ENCODE measurements at places on chromosomes 6 and 20.

- DNase-seq = no peak
Observed at GRCh38 chr20:36885356-36885755, 9.4 kb downstream of the TLDC2 start.

GRCh38 chr20:53708129-53708968 is 114.7 kb upstream of the ZNF217 start:
- no peak for DNase-seq

DNA sequence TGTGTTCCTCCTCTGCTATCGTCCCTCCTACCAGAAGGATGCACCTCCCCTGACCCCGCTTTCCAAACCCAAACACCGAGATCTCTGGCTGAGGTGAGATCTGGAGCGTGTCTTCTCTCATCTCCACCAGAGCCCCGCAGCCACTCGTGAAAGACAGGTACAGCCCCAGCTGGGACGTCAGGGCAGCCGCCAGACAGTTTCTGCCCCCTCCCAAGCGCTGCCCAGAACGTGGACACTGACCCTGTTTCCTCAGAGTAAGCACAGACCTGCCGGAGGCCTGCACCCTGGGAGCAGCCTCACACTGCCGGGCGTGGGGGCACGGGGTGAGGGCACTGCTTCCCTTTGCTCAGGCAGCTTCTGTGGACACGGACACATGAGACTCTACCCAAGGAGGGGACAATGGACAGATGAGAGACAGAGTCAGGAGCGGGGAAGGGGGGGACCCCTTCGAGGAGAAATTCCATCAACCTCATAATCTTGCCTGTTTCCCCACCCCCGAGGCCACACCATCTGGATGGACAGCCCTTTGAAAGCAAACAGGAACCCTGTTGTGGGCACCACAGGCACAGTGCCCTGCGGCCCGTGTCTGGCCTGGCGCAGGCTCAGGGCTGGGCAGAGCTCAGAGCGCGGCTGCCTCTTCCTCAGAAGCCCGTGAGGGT is 210.6 kb downstream of the DLL1 start:
- no peak for DNase-seq

DNA sequence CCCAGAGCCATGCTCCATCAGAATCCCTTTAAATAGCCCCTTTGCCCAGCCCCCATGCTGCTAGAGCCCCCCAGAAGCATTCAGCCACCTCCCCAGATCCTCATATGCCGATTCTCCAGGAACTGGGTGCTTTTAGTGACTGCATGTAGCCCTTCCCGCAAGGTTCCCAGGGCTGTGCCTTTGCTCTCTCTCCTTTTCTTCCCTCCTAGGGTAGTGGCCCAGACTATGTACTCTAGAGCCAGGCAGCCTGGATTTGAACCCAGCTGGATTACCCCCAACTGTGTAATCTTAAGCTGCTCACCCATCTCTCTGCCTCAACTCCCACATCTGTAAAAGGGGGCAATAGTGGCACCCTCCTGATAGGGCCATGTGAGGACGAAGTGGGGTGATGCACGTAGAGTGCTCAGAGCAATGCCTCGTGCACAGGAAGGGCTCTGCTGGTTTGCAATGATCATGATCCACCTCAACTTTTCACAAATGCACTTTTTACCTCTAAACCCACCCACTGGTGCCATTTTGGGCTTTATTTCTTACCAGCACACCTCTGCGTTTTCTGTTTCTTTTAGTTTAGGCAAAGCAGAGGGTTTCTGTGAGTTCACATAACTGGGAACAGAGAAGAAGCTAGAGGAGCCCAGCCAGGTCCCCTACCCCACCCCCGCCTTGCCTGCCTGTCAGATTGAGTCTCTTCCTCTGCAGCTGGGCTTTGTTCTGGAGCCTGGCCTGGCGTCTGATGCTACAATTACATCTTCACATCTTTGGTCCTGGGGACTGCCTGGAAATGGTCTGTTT is 396.5 kb downstream of the RNGTT start:
- DNase-seq = no peak

- peak; percentile 10 for DNase-seq
Observed at GRCh38 chr6:30357678-30358540, 13.0 kb downstream of the RPP21 start.

GRCh38 chr20:36998652-36999051 is 47.1 kb upstream of the SAMHD1 start:
- DNase-seq = no peak

DNA sequence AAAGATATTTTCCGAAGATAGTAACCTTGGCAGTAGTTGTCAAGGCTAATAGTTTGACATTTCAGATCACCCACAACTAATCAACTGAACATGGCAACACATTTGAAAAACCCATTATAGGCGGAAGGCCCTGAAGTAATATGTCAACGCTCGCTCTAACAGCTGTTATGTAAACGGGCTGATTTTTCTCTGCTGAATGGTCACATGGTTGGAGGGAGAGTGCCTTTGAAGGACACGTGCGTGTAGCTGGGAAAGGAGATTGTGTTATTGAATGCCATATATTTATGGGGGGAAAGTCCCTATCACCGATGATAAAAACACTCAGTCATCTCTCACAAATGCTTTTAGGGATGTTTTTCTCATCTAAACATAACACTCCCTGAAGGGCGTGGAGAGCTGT is 160.0 kb upstream of the RALGAPA2 start:
- DNase-seq = no peak

GRCh38 chr6:127120023-127120786 is 1.7 kb downstream of the RSPO3 start:
- DNase-seq = no peak

- DNase-seq = no peak
Observed at GRCh38 chr6:168884050-168884645, 369.5 kb downstream of the THBS2 start.

DNA sequence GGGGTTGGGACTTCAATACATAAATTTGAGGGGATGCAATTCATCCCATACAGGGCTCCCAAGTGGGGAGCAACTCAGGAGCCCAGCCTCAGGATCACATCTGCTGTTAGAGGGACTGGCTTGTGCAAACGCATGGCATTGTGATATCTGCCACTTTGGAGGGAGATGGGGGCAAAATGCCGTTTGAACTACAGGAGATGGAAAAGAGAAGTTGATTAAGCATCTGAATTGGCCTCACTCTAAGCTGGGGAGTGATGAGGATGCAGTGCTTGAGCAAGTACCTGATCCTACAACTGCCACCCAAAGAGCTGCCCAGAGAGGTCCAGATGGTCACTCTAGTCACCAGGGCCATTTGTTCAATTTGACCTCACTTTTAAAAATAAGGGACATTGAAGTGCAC is 2.0 kb downstream of the LY86 start:
- DNase-seq = no peak

GRCh38 chr6:21915707-21916260 is 322.2 kb downstream of the SOX4 start:
- DNase-seq = no peak

- no peak for DNase-seq
Observed at GRCh38 chr6:105949869-105950268, 136.3 kb upstream of the PRDM1 start.

DNA sequence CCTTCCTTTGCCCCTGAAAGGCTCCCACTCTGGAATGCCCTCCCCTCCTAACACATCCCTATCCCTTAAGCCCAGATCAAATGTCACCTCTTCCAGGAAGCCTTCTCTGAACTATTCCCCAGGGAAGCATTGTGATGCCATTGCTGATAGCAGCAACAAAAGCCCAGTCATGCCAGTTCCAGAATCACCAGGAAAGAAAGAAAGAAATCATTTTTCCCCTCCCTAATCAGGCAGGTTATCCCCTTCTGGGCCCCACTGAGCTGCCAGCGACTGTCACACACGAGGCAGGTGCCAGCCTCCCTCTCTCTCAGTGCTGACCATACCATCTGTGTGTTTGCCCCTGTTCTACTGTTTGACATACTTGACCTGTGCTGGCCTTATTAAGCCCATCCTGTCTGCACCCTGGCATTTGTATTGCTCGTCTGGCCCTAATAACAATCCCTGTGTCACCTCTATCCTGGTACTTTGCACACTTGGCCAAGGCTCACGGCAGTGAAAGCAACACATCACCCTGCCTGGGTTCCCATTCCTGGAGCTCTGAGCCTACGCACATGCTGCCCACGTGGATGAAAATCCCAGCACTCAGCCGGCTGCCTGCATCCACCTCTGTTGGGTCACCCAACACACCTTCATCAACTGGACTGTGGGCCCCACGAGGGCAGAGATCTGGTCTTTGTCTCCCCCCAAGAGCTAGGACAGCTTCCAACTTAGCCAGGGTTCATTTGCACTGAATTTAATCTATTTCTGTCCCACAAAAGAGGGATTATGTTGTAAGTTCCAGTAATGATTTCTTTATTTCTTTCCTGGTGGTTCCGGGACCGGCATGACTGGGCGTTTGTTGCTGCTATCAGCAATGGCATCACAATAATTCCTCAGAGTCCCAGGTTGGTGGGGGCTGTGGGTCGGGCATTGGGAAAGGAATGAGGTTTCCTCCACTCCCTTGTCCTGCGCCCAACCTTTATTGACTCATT is 5.3 kb upstream of the BPIFB1 start:
- DNase-seq = no peak

GRCh38 chr20:51386586-51386985 is 155.9 kb downstream of the NFATC2 start:
- DNase-seq = no peak

- DNase-seq = no peak
Observed at GRCh38 chr6:74404366-74404765, 708.4 kb downstream of the CD109 start.

DNA sequence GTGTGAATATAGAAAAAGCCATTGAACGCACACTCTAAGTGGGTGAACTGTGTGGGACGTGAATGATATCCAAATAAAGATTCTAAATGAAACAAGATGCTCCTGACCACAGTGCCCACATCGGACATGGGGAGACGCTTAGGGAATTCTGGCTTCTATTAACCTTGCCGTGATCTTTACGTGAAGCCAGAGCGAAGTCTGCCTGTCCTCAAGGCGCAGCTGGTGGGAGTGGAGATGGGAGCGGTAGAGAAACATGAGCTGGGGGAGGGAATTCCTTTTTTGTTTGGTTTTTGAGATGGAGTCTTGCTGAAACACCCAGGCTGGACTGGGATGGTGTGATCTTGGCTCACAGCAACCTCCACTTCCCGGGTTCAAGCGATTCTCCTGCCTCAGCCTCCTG is 46.0 kb downstream of the VSTM2L start:
- DNase-seq = no peak

- DNase-seq = no peak
Observed at GRCh38 chr6:20991910-20992309, 457.7 kb downstream of the CDKAL1 start.

- DNase-seq = no peak
Observed at GRCh38 chr6:38512211-38512610, 127.5 kb downstream of the BTBD9 start.

GRCh38 chr6:2615251-2615650 is 135.5 kb downstream of the MYLK4 start:
- no peak for DNase-seq

- DNase-seq = no peak
Observed at GRCh38 chr20:52766645-52767435, 205.3 kb upstream of the TSHZ2 start.

GRCh38 chr20:24777746-24778145 is 171.3 kb upstream of the CST7 start:
- DNase-seq = no peak

DNA sequence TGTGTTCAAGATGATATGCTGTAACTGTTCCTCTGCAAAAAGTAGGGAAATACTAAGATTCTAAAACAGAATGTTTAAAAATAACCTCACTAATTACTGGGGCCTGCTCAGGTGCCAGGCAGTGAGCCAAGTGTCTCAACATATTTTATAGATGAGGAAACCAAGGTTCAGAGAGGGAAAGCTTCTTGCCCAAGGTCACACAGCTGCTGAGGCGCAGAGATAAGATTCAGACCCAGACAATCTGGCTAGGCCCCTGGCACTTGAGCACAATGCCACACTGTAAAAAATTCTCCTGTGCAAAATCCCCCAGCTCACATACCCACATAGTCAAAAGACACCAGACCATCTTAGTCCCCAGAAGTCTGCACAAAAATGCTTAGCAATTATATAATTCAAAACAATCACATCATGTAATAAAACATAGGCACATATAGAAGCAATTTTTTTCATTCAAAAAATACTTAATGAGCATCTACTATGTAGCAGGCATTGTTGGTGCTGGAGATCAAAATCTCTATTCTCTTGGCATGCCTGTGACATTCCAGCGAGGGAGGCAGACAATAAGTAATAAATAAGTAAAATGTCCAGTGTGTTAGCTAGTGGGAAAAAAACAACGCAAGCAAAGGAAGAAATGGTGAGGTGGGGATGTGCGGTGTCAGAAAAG is 10.3 kb downstream of the PREX1 start:
- DNase-seq = no peak

DNA sequence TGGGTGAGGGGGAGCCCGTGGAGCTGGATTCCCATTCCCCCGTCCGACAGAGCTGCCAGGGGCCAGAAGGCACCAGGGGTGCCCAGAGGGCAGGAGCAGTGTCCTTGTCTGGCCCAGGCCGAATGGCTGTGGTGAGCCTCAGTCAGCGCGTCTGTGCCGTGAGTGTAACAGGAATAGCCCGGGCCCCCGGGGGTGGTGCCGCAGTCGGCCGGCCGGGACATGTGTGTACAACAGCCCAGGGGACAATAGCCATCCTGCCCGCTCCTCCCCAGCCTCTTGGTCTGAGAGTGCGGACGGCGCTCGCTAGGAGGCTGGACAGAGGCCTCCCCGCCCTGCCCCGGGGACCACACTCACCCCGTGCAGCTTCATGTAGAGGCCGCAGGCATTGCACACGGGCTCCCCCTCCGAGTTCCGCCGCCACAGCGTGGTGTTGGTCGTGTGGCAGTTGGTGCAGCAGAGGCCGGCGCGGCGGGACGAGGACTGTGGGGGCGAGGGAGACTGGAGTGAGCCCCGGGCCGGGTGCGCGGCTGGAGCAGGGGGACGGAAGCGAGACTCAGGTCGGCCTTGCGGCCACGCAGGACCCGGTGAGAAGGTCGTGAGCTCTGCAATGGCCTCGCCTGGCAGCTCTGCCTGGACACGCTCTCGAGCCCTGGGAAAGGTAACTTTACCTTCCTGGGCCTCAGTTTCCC is 9.6 kb downstream of the GATA5 start:
- no peak for DNase-seq

- DNase-seq = no peak
Observed at GRCh38 chr20:37901654-37902503, 1.0 kb upstream of the VSTM2L start.

DNA sequence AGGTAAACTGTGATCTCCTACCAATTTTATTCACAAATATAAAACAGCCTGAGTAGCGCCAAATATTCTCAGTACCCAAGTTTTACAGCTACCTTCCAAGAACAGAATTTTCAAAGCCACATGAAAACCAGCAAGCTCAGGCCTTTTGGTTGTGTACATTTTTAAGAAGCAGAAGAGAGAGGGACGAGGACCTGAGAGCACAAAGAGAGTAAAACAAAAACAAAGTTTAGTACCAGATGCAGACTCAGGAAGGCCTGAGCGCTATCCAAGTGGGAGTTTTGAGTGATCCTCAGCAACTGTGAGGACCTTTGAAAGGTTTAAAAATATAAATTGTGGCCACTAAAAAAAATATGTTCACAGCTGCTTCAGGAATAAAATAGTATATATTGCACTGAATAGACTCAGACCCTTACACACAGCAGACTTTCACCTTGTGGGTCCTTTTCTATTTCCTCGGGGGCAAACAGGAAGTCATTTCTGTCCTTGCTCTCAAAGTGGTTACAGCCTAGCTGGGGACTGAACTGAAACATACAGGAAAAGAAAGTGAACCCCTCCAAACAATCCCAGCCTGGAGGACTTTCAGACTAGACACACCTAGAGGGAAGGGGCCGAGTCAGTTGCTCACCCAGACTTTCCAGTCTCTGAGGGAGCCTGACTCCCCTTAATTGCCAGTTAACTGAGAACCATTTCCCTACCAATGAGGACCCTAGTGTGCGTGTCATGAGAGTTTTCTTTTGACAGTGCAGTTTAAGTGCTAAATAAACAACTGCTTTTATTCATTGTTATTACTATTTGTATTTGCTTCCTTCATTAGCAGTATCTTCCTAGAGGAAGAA is 48.5 kb upstream of the NT5E start:
- no peak for DNase-seq

Measured in activated CD4-positive, CD25-positive, alpha-beta regulatory T cell treated with anti-CD3 and anti-CD28 coated beads, Interleukin-2, amount 50 U/mL, for 16 hours (primary cell).